ENCODE measurements at places on chromosomes 12 and 14. TPM values are rescaled to one million over a fixed set of nuclear protein-coding genes. Genes with fewer than 3 reads are reported as not detected.

GRCh38 chr12:72717036-72717435 is 444.9 kb downstream of the TRHDE start:
- no peak overlapping the region for H3K4me3 ChIP-seq
- no peaks in the 10 kb centered on the region for H3K27me3 ChIP-seq
- no peaks in the 10 kb centered on the region for H3K4me1 ChIP-seq

- H3K4me1 ChIP-seq, result peaks cover 37% of the 10 kb centered on the region
- no peak overlapping the region for H3K27ac ChIP-seq
- H3K36me3 ChIP-seq, result peaks cover 24% of the 10 kb centered on the region
- no peak overlapping the region for H3K4me3 ChIP-seq
- DNase-seq, result no peak
- H3K27me3 ChIP-seq, result no peaks in the 10 kb centered on the region
Measured at GRCh38 chr14:95468448-95469133, 47.9 kb downstream of the SYNE3 start.

DNA sequence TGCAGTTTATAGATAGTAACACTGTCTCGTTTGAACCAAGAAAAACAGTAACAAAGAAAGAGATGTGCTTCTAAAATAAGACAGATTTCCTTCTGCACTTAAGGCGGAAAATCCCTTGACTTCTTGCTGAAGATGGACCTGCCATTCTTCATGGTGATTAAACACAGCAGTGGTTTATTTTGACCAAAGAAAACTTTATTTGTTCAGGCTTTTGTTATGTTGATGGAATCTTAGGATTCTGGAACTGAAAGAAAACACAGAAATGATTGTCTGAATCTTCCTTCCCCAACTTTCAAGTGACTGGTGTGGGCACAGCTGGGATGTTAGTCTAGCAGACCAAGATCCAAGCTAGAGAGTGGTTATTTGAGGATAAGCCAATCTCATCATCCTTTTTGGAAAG is 72.2 kb downstream of the DACT1 start:
- H3K4me3 ChIP-seq, result no peak overlapping the region
- H3K27me3 ChIP-seq, result no peaks in the 10 kb centered on the region
- H3K36me3 ChIP-seq, result no peaks in the 10 kb centered on the region
- H3K4me1 ChIP-seq, result no peaks in the 10 kb centered on the region
- no peak overlapping the region for H3K27ac ChIP-seq

- no peak overlapping the region for H3K27ac ChIP-seq
- H3K4me1 ChIP-seq, result no peaks in the 10 kb centered on the region
- H3K4me3 ChIP-seq, result no peak overlapping the region
- H3K36me3 ChIP-seq, result no peaks in the 10 kb centered on the region
Measured at GRCh38 chr14:78512021-78512420, 341.8 kb downstream of the NRXN3 start.

GRCh38 chr12:52036587-52037171 is 14.6 kb upstream of the NR4A1 start:
- peaks cover 56% of the 10 kb centered on the region for H3K4me1 ChIP-seq
- peak overlapping the region; percentile 63 for H3K4me3 ChIP-seq
- no peak for DNase-seq

DNA sequence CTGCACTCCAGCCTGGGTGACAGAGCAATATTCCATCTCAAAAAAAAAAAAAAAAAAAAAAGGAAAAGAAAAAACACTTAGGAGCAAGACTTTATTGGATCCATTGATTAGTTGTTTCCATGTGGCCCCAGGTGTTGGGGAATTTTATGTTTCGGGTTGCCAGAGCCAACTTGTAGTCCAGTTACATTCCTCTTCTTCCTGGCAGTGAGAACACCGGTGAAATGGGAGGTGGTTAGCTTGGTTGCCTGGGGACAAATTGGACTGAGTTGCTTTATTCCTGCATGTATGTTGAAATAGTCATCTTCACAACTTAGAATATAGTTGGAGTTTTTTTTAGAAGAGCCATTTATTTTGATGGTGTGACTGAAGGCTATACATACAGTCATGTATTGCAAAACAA is 12.6 kb downstream of the RCOR1 start:
- no peak overlapping the region for H3K27ac ChIP-seq
- H3K4me1 ChIP-seq, result peaks cover 62% of the 10 kb centered on the region
- no peaks in the 10 kb centered on the region for H3K27me3 ChIP-seq

IRAK3 gene
- 23.1 TPM for total RNA-seq
